Panc1 (cell line): ENCODE measurements at places on chromosomes 16 and 17.

DNA sequence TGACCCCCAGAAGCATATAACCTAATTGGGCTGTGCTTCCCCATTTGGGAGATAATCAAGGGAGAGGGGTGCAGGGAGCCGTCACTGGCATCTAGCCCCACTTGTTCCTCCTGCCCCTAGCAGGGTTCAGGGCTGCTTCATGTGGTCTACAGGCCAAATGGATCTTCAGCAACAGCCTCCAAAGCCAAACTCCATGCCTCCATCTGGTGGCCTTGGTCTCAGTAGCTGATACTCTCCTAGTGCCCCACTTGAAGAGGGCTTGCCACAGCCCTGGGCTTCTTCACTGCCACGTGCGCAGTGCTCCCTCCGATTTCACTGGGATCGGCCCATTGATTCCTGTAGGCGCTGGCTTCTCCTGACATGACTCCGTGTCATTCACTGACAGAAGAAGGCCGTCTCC lies 24.6 kb downstream of the LYRM9 start:
- no peak overlapping the region for H3K27ac ChIP-seq
- no peaks in the 10 kb centered on the region for H3K4me1 ChIP-seq
- DNase-seq, result no peak
- no peaks in the 10 kb centered on the region for H3K36me3 ChIP-seq

DNA sequence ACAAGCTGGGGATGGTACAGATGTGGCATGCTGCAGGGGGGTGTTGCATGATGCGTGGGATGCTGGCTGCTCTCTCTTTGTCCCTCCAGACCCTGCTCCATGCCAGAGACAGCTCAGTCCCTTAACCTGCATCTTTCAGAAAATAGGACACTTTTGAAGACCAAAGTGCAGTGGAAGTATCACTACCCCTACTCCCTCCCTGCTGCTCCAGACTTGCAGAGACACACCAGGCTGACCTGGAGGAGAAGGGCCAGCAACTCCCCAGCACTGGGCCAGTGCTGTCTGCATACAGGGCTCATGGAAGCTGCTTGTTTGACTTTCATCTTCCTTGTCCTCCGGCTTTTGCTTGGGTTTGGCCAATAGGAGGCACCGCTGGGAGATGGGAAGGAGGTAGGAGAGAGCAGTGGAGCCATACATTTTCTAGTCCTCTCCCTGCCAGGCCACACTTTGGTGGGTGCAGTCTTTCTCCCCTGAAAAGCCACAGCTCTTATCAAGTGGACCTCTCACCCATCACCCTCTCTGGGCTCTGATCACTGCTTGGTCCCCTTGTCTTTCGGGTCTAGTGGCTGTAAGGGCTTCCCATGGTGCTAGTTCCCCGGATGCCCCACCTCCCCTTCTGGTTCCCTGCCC lies 46.1 kb upstream of the NKD1 start:
- no peaks in the 10 kb centered on the region for H3K36me3 ChIP-seq
- no peak for DNase-seq
- no peak overlapping the region for H3K27ac ChIP-seq
- H3K4me3 ChIP-seq, result no peak overlapping the region
- no peaks in the 10 kb centered on the region for H3K27me3 ChIP-seq

DNA sequence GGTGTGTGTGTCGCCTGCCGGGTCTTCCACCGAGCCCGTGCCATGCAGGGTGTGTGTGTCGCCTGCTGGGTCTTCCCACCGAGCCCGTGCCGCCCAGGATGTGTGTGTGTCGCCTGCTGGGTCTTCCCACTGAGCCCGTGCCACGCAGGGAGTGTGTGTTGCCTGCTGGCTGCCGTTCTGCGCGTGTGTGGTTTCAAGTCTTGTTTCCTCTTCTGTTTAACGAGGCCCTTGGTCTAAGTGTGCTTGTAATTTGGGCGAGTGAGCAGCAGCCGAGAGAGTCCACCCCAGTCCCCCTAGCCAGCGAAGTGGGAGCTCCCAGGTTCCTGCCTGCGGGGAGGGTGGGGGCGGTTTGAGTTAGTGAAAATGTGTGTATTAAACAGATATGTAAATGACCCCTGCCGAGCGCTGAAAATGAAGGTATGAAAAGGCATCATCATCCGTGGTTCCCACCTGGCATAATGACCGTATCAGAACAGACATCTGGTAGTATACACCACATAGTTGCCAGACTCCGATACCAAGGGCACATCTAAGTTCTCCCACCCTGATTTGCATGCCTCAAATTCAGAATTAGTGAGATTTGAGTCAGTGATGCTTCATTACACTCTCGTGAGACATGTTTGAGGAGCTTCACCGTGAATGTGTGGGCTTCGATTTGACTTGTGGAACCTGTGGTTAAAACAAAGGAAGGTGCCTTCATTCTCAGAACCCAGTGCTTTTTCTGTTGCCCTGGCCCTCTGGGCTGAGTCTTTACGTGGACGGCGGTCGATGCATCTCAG lies 114.5 kb upstream of the CHMP6 start:
- DNase-seq, result no peak
- no peak overlapping the region for H3K27ac ChIP-seq
- H3K4me3 ChIP-seq, result no peak overlapping the region
- no peaks in the 10 kb centered on the region for H3K27me3 ChIP-seq
- H3K36me3 ChIP-seq, result no peaks in the 10 kb centered on the region

GRCh38 chr17:17523001-17523730 lies 27.0 kb upstream of the RASD1 start:
- H3K27ac ChIP-seq, result no peak overlapping the region
- no peak overlapping the region for H3K4me3 ChIP-seq
- H3K36me3 ChIP-seq, result no peaks in the 10 kb centered on the region
- H3K27me3 ChIP-seq, result no peaks in the 10 kb centered on the region

GRCh38 chr17:67180275-67180674 lies 64.7 kb downstream of the HELZ start:
- no peaks in the 10 kb centered on the region for H3K27me3 ChIP-seq
- DNase-seq, result no peak
- H3K36me3 ChIP-seq, result peaks cover 5% of the 10 kb centered on the region; the same call in 1 of the 2 replicates
- no peaks in the 10 kb centered on the region for H3K4me1 ChIP-seq

- peaks cover 4% of the 10 kb centered on the region; the same call in 1 of the 2 replicates for H3K36me3 ChIP-seq
- peak overlapping the region; percentile 58 for H3K4me3 ChIP-seq
- no peak for DNase-seq
- H3K27me3 ChIP-seq, result no peaks in the 10 kb centered on the region
- peaks cover 11% of the 10 kb centered on the region for H3K4me1 ChIP-seq
Measured at GRCh38 chr16:88804552-88805339, 1.2 kb downstream of the CDT1 start.

- H3K27me3 ChIP-seq, result no peaks in the 10 kb centered on the region; the same call in 1 of the 2 replicates
- no peaks in the 10 kb centered on the region for H3K36me3 ChIP-seq
- no peaks in the 10 kb centered on the region for H3K4me1 ChIP-seq
- H3K4me3 ChIP-seq, result no peak overlapping the region
Measured at GRCh38 chr16:79083508-79084299, 516.8 kb downstream of the MAF start.

- no peaks in the 10 kb centered on the region for H3K36me3 ChIP-seq
- H3K27ac ChIP-seq, result no peak overlapping the region
- DNase-seq, result no peak
- H3K4me1 ChIP-seq, result no peaks in the 10 kb centered on the region
Measured at GRCh38 chr17:18921912-18922451, 30.0 kb upstream of the SLC5A10 start.

DNA sequence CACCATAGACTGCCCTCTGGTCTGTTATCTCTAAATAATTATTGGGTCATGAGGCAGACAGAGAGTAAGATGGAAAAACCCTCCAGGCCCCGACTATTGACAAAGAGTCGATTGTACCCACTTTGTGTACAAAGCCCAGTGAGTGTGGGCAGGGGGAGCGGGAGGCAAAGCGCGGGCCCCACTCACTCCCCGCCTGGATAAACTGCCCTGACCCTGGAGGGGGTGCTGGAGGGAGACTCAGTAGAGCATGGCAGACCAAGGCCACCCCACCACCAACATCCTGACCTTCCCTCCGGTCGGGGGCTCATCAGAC lies 11.2 kb upstream of the CPSF4L start:
- no peak overlapping the region for H3K27ac ChIP-seq
- H3K36me3 ChIP-seq, result no peaks in the 10 kb centered on the region
- no peak for DNase-seq
- H3K27me3 ChIP-seq, result no peaks in the 10 kb centered on the region

DNA sequence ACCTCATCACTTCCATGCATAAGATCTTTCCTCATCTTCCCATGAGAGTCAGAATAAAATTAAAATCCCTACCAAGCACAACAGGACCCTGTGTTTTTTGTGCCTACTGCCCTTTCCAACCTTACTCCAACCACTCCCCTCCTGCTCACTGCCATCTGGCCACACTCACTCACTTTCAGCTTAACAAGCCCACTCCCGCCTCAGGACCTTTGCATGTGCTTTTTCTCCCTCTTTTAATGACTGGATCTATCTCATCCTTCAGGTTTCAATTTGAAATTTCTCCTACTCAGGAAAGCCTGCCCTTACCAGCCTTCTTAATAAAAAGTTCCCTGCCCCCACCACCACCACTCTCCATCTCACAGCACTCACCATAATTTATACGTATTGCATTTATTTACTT lies 14.7 kb downstream of the C17orf67 start:
- DNase-seq, result no peak
- H3K4me1 ChIP-seq, result 0 out of 2 replicates have a peak, but pooled peaks cover 3% of the 10 kb centered on the region
- no peak overlapping the region for H3K27ac ChIP-seq
- H3K27me3 ChIP-seq, result no peaks in the 10 kb centered on the region
- H3K4me3 ChIP-seq, result no peak overlapping the region
- H3K36me3 ChIP-seq, result no peaks in the 10 kb centered on the region

DNA sequence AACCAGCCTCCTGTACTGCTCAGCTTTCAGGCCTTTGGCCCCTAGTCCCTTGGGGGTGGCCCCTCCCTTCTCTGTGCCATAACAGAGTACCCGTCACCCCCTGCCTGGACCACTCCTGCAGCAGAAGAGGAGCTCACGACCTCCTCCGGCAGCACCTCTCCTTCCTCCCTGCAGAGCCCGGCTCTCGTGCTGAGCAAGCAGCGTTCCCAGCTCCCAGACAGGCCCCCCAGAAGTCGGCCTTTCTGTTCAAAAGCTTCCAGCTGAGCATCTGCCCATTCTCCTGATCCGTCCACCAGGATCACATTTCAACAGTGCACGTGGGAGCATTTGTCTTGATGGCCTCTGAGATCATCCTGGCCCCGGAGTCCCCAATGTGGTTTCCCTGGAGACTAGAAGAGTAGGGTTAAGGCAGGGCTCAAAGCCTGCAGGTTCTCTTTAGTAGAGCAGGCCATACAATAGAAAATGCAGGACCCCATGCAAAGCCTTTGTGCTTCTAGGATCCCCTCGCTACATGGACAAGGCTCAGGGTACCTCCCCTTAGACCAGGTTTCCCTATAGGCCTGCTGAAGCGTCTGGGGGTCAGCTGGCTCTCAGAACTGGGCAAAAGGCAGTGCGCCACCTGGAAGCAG lies 35.6 kb downstream of the NLRC3 start:
- no peaks in the 10 kb centered on the region for H3K27me3 ChIP-seq
- no peak for DNase-seq
- H3K4me1 ChIP-seq, result no peaks in the 10 kb centered on the region
- H3K4me3 ChIP-seq, result no peak overlapping the region
- H3K27ac ChIP-seq, result no peak overlapping the region

- DNase-seq, result no peak
- H3K27me3 ChIP-seq, result no peaks in the 10 kb centered on the region
- no peak overlapping the region for H3K4me3 ChIP-seq
- H3K4me1 ChIP-seq, result peaks cover 19% of the 10 kb centered on the region
- no peaks in the 10 kb centered on the region for H3K36me3 ChIP-seq
Measured at GRCh38 chr17:45020354-45021138, 30.9 kb downstream of the DCAKD start.
